ENCODE measurements at places on chromosomes 2 and 18.
A peak's percentile ranks its signal among the peaks of the same experiment; 100 is the strongest.

DNA sequence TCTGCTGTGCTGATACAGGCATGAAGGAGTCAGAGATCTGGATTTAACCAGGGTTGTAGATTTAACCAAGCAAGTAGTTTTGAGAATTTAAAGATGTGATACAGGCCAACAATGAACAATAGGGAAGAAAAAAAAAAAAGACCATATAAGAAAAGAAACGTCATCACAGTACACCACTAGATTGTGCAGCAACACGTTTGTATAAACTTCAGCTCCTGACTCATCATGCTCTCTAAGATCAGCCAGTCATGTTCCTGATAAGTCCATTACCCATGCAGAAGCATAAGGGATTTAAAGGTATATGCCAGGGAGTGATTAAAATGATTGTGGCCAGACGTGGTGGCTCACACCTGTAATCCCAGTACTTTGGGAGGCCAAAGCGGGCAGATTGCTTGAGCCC, 22.3 kb upstream of the ERICH2 start:
- no peak for DNase-seq

DNA sequence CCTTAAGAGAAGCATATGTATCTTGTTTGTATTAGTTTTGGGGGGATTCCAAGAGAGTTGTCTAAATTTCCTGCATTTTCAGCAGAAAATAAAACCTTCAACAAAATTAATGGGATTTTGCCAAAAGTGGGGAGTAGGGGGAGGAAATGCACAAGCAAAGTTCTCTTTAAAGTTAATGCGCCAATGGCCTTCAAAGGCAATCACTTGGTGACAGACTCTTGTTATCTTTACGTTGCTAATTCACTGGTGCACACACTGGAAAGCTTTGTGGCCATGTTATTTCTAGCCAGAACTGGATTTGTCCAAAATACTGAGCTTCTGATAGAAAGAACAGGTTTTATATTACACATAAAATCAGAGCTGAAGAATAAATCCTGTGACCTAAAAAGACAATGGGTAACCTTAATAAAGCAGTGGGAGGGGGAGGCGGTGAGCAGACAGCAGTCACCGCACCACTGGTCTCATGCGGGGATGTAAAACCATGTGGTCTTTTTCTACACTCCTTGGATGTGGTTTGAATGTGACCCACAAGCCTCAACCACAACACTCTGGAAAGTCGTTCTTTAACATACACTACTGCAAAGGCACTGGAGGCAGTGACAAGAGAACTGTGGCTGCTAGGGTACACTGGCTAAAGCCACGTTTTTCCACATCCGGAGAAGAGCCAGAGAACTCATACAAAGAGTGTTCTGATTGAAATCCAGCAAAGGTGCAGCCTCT, 176.9 kb upstream of the SMAD7 start:
- DNase-seq: no peak

GRCh38 chr2:191145769-191146471, 4.9 kb downstream of the STAT4 start:
- DNase-seq: no peak

DNA sequence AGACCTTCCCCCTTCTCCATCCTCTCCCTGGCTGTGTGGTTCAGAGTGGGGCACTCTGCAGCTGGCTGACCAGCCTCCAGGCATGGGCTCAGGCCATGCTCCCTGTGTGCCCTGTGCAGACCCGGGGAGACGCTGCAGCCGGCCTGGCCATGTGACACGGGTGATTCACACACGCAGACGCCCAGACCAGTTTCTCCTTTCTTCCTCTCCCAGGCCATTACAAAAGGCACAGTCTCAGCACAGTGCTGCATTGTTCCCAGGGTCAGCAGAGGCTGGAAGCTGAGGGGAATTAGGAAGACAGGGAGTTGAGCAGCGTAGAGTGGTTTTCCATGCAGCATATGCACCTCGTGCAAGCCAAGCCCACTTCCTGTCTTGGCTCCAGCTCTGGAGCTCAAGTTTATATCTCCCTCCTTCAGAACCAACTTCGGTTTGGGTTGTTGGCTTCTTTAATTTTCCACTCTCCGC, 288.5 kb downstream of the TNS1 start:
- no peak for DNase-seq

- no peak for DNase-seq
Measured at GRCh38 chr18:34754300-34754699, 44.2 kb downstream of the DTNA start.

DNA sequence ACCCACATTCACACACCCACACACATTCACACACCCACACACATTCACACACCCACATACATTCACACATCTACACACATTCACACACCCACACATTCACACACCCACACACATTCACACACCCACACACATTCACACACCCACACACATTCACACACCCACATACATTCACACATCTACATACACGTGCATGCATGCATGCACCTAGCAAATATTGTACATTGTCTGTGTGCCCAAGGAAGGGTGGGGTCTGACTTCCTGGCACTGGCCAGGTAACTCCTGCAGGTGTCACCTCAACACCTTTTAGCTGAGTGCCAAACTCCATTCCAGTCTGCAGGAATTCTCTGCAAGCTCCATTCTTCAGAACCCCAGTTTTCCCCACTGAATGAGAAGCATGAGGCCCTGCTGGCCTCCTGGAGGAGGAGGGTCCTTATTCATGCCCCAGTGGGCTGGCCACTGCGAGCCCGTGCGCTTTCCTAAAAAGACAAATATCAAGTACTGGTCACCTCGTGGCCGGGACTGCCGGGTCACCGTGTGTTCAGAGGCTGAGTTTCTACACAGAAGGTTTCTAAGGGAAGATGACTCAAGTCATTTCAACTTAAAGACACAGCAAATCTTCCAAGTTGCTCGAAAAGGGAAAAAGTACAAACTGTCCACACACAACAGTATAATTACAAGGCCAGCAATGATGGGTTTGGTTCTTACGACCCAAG, 131.5 kb downstream of the HDAC4 start:
- no peak for DNase-seq

DNA sequence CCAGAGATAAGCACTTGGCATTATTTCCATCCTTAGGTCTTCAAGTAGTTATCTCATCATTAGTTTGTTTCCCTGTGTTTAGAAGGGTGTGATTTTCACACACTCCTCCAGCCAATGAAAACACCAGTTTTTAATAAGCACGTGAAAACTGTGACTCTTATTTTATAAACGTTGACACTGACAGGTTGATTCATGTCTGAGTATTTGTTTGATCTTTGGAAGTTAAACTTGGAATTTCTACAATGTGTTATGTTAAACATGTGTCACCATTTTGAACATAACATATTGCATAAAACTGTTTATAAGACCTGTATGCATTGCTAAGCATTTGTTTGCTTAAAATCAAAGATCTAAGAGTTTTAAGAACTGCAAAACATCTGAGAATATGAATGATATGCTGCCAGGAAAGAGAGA, 27.6 kb downstream of the SLC40A1 start:
- DNase-seq: no peak

DNA sequence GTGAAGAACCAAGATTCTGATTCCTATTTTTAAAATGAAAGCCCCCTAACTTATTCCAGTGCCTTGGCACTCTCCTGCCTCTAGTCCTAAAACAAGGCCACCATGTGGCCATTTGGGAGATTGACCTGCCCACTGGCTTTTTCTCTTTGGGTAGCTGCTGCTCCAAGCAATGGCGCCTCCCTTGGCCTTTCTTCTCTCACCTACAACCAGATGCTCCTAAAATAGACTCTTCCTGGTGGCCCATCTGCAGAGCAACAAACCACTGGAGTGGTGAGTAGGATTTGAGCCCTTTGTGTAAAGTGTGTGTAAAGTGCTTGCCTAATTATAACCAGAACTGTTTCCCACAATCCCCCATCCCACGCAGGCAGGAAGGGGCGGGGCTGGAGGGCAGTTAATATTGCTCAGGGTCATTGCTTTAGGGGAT, 114.2 kb downstream of the FHOD3 start:
- DNase-seq: peak; percentile 42

DNA sequence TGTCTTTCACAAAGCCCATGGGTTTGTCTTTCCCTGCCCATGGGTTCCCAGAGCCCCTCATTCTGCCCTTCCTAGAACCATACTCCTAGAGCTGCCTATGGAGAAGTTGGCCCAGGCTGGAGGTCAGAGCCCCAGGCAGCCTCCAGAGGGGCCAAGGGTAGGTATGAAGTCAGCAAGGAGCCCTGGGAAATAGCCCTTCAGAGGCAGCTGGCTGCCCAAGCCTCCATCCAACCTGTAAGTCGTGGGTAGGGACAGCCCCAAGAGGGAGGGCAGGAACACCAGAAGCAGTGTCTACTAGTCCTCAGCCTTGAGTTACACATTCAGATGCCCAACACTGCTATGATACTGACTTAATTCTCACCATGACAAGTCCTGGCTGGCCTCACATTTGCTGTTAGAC, 49.5 kb downstream of the TMEM247 start:
- no peak for DNase-seq

GRCh38 chr18:43482136-43482535, 204.8 kb upstream of the SYT4 start:
- no peak for DNase-seq

DNA sequence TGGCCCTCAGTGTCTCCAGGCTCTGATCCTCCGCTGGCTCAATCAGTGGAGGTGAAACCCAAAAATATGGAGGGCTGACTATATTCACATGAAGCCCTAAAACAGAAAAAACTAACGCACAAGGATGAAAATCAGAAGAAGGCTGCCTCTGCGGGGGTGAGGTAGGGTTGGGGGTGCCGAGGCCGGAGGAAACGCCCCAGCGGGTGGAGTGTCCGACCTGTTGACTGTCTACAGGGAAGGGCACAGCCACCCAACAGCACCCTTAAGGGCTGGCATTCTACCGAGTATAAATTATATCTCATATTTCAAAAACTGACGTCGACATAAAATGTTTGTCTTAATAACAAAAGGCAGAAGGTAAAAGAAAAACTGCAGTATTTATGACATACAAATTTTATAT, 223.5 kb downstream of the HDAC4 start:
- no peak for DNase-seq

GRCh38 chr2:127670055-127670956, 5.0 kb downstream of the LIMS2 start:
- no peak for DNase-seq

GRCh38 chr2:12050396-12050795, 304.0 kb downstream of the LPIN1 start:
- no peak for DNase-seq

GRCh38 chr18:2853926-2854664, 7.3 kb downstream of the EMILIN2 start:
- no peak for DNase-seq

GRCh38 chr2:143345887-143346787, 216.9 kb downstream of the ARHGAP15 start:
- no peak for DNase-seq

DNA sequence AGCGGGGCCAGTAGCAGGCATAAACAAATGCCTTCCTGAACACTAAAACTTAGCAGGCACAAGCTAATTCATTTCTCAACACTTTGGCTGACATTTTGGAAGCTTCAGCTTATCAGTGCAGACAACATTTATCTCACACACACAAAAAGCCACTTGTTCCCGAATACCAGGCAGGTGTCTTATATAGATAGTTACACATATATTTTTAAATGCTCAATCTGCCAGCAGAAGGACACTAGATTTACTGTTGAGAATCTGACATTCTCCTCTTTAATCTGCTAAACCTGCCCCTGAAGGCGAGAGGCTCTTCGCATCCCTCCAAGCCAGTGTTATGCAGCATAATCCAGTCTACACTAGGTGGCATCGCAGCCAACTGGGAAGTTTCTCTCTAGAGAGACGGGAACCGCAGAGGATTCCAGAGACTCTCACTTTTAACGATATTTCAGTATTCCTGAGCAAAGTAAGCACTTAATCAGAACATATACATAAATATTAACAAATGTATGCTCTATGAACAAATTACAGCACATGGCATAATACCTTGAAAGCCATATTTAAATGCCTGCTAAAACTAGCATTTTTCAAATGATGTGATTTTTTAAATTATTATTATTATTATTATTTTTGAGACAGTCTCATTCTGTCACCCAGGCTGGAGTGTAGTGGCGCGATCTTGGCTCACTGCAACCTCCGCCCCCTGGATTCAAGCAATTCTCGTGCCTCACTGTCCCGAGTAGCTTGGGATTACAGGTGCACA, 90.2 kb upstream of the SCG2 start:
- peak; percentile 15 for DNase-seq

- no peak for DNase-seq
Measured at GRCh38 chr2:218827701-218828476, 3.7 kb downstream of the PRKAG3 start.

- no peak for DNase-seq
Measured at GRCh38 chr2:53569957-53570727, 197.5 kb upstream of the CHAC2 start.

DNA sequence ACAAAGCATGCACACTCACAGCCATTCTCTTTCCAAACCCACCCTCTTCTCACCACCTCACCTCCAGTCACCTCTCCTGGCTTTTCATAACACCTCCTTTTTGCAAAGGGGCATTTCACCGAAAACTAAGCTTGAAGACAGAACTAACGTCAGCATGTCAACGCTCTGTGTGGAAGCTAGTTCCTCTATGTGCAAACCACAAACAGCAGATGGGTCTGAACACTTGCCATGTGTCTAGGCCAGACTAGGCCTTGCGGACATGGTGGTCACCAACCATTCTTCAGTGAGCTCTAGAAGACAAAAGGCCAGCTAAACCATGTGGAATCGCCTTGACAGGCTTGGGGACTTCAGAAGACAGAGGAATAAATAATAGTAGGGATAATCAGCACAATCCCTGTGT, 148.5 kb downstream of the TXNL1 start:
- DNase-seq: no peak

DNA sequence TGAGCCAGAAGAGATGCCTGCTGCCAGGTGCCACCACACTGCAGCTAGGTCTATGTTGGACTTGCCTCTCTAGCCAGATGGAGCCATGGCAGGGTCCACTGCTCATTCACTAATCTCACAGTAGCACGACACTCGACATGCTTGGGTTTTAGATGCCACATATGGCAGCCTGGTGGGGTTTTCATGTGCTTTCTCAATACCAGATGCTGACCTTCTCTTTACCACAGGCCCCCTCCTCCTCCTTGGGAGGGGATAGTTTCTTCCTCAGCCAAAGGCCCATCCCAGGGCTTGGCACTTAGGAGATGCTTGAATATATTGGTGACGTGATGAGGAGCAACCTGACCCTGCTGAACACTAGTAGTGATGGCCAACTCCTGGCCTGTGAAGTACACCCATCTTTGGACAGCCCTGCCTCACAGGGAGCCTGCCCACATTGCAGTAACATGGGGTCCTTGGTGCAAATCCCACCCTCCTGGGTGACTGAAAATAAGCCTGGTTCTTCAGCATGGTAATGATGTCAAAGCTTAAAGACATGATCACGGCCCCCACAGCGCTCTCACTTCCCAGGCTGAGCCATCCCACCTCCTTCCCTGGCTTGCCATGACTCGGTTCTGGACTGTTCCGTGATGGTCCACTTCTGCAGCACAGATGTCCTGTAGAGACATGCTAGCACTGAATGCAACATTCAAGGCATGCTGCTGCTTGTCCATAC, 227.5 kb downstream of the SH3RF3 start:
- DNase-seq: no peak
